ENCODE measurements at places on chromosomes 11 and 22.

DNA sequence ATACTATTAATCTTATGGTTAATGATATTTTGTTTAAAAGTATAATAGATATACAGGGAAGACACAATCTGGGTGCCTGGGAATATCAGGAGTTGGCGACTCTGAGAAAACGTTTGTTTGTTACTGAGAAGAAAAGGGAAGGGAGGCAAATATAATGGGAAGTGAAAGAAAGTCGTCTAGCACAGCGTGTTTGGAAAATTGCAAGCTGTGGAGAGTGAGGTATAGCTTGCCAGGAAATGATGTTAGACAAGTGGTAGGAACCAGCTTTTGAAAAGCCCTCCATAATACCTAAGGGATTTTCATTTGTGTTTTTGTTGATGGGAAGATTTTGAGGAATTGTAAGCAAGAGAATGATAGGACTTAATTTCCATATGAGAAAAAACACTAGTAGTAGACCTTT lies 322.2 kb downstream of the LUZP2 start:
- no peak for DNase-seq

DNA sequence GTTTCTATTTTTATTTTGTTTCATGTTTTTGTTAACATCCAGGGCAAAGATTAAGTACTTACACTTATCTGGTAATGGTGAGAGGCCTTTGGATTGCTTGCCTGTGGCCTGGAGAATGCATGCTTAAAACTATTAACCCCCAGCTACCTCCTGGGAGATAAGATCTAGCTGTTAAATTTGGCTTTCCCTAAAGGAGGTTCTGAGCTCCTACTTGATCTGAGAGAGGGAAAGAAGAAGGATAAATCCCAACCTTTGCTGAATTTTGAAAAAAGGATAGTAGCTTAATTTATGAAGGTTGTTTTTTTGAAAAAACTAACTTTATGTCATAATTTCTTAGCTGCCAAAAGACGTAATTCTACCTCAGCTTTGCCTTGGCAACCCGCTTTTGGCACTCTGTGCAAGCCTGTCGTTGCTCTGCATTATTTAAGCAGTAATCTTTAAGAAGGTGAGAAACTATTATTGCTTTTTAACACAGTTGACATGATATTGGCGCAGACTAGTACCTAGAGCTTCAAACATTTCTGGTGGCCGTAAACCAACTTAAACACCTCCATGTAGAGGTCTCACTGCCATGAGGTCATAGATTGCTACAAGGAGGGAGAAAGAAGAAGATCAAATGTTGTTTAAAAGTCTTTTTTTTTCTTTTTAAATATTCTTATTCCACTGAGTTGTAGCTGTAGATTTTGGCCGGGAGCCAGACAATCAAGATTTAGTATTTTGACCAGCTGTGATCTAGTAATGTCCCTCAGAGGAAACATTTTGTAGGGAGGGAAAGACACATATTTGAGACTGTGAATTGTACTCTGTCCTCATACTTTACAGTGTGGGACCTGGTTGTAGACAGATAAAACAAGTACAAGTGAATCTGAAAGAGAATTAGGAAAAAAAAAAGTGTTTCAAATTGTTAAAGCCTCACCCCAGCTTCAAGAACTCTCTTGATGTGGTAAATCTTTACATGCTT lies 74.4 kb downstream of the WNT11 start:
- no peak for DNase-seq

GRCh38 chr22:42696331-42696967 lies 24.2 kb downstream of the A4GALT start:
- no peak for DNase-seq

- DNase-seq = no peak
Observed at GRCh38 chr11:11717064-11717725, 95.4 kb upstream of the GALNT18 start.

- DNase-seq = no peak
Observed at GRCh38 chr11:58650496-58650895, 28.0 kb downstream of the CNTF start.

DNA sequence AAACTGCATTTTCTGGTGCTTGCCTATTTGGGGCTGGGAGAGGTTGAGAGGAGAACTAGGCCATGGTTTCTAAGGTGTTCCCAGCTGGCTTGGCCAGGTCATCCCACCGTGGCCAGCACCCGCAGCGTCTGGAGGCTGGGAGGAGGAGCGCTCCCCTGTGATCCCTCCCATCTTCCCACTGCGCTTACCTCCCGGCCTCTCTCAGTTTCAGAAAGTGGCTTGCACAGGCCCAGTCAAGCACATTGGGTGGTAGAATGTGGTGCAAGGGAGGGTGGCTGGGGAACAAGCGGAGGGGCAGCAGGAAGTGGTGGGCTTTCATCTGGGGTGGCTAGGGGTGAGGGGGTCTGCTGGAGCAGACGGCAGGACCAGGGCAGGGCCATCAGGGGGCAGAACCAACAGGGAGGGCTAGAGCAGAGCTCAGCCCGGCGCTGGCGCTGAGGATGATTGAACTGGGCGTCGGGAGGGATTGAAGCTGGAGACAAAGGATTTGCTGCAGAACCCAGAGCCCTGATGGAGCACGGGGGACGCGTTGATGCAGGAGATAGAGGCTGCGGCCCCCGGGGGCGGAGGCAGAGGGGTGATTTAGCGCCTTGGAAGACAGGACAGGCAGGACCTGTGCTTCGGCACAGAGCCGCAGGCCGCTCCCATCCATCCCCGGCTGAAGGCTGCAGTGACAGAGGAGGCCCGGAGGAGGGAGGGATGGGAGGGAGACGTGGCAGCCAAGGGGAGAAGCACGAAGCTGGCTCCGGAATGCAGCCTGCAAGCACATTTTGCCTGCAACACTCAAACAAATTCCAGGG lies 76.0 kb downstream of the TRIM29 start:
- peak; percentile 57 for DNase-seq

DNA sequence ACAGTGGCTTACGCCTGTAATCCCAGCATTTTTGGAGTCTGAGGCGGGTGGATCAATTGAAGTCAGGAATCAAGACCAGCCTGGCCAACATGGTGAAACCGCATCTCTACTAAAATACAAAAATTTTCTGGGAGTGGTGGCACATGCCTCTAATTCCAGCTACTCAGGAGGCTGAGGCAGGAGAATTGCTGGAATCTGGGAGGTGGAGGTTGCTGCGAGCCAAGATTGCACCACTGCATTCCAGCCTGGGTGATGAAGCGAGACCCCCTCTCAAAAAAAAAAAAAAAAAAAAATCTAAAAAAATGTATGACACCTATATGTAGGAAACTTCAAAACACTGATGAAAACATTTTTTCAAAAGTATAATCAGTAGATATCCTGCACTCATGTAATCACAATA lies 242.7 kb upstream of the CHORDC1 start:
- DNase-seq = no peak

GRCh38 chr22:37733625-37734401 lies 37.0 kb downstream of the TRIOBP start:
- DNase-seq = no peak

DNA sequence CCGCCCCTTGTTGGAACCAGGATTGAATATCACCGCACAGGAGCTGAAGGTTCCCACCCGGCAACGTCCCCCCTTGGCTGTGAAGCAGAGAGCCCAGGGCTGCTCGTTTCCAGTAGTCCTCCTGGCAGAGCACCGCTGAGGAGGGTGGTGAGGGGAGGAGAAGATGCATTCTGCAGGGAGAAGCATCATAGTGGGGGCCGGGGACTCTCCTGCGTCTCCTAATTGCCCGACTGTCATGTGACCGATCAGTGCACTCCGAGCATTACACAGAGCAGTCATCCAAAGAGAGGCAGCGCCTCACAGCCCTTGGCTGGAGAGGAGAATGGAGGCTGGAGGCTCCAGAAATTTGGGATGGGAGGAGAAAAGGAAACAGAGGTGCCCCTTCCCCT lies 85.0 kb upstream of the SEPTIN5 start:
- no peak for DNase-seq

- DNase-seq = no peak
Observed at GRCh38 chr11:80970037-80970436, 1529.2 kb upstream of the TENM4 start.

- no peak for DNase-seq
Observed at GRCh38 chr11:77287136-77287535, 14.3 kb downstream of the GDPD4 start.

GRCh38 chr11:113677685-113678084 lies 28.4 kb downstream of the TMPRSS5 start:
- DNase-seq = no peak

DNA sequence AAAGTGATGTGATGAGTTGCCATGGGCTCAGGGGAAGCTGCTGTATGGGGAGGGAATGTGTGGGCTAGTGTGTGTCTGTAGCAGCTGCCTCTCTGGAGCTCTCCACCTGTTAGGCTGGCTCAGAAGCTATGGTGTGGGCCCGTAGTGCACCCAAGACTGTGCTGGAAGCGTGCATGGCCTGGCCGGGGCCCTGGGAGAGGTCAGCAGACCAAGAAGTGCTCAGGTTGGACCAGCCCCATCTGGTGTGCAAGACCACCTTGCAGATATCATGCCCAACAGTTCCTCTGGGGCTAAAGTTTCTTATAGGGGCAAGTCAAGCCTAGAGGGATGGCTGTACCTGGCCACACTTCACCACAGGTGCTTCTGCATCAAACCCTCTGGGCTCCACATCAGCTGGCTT lies 274.4 kb upstream of the CCDC179 start:
- DNase-seq = no peak

- no peak for DNase-seq
Observed at GRCh38 chr11:35126000-35126878, 12.7 kb upstream of the CD44 start.
